ENCODE measurements at places on chromosomes 5 and 9.

GRCh38 chr9:72132052-72132451 is 17.2 kb upstream of the GDA start:
- DNase-seq = no peak

GRCh38 chr5:138760448-138761110 is 7.4 kb downstream of the CTNNA1 start:
- no peak for DNase-seq

GRCh38 chr9:2174306-2174705 is 159.2 kb downstream of the SMARCA2 start:
- DNase-seq = no peak

DNA sequence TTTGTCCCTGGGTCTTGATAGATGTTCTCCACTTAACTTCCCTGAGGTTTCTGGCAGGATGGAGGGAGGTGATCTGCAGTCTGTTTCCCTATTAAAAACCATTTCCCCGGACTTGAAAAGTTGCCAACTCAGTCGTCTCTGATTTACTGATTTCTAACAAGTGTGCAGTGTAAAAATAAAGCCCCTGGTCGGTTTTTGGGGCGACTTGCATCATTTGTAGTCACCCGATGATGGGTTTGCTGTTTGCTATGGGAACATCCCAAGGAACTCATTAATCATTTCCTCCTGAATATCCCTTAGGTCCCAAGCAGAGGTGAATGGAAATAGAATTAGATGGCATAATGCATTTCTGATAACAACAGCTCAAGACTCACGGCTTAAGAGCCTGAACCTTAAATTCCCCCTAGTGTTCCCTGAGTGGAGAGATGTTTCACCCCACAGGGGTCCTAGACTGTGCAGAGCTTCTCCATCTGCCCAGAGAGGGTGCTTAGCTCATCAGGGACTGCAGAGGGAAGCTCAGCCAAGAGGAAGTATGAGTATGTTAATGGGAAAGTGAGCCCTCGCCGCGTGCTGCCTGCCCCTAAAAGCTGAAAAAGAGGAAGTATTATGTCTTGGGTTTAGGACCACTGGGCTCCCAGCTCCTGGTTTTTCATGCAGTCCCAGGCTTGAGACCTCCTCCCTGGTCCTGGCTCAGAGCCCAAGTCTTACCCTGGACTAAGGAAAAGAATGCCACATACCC is 115.1 kb upstream of the DAP start:
- no peak for DNase-seq

DNA sequence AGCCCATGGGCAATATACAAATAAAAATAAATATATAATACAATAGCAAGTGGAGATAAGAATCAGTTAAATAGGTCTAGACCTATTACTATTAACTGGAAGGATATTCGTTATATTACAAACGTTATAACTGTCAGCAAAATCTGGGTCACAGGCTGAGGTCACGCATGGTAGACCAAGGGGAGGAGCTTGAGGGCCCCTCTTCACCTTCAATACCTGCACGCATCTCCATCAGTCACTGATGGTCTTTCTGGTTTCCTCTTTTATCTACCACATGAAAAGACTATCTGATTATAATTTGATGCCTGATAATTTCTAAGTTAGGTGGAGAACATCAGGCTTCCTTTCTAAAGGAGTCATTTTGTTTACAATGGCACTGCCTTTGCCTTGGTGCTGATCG is 43.2 kb downstream of the MAT2B start:
- no peak for DNase-seq

- DNase-seq = no peak
Measured at GRCh38 chr9:125700791-125701190, 6.2 kb downstream of the MAPKAP1 start.

- DNase-seq = no peak
Measured at GRCh38 chr9:79945016-79945415, 373.3 kb downstream of the TLE4 start.

GRCh38 chr5:103358305-103358995 is 99.9 kb downstream of the MACIR start:
- DNase-seq = no peak

DNA sequence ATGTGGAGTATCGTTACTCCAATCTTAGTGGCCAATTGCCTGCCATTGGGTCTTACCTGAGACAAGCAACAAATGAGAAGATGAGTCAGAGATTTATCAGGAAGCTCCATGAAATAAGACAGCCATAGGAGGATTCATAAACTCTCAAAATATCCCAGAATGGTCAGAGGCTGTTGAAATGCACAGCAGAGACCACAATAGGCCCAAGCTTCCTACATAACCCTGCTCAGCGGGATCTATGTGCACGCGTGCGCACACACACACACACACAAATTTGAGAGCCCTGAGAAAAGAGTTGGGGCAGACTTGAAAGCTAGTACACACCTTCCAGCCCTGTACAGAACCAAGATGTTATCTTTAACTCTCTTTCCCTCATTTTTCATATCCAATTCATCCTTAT is 9.8 kb downstream of the UIMC1 start:
- DNase-seq = no peak

- DNase-seq = no peak
Measured at GRCh38 chr5:151107084-151107483, 26.2 kb upstream of the TNIP1 start.

DNA sequence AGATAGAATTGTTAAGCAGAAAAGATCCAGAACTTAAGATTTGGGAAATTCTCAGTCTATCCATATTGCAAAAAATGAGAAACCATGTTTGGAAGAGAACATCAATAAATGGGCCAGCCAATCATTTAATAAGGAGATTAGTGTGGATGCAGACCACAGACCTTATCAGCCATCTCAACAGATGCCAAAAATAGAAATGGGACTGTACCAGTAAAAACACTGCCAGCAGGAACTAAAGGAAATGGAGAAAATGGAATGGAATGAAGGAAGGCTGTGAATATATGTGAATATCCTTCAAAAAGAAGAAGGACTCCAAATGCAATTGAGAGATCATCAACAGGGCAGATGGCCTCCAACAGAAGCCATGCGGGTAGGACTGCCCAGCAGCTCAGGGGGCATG is 52.7 kb upstream of the ZNF618 start:
- DNase-seq = no peak

- no peak for DNase-seq
Measured at GRCh38 chr5:118146824-118147223, 841.5 kb downstream of the DTWD2 start.

DNA sequence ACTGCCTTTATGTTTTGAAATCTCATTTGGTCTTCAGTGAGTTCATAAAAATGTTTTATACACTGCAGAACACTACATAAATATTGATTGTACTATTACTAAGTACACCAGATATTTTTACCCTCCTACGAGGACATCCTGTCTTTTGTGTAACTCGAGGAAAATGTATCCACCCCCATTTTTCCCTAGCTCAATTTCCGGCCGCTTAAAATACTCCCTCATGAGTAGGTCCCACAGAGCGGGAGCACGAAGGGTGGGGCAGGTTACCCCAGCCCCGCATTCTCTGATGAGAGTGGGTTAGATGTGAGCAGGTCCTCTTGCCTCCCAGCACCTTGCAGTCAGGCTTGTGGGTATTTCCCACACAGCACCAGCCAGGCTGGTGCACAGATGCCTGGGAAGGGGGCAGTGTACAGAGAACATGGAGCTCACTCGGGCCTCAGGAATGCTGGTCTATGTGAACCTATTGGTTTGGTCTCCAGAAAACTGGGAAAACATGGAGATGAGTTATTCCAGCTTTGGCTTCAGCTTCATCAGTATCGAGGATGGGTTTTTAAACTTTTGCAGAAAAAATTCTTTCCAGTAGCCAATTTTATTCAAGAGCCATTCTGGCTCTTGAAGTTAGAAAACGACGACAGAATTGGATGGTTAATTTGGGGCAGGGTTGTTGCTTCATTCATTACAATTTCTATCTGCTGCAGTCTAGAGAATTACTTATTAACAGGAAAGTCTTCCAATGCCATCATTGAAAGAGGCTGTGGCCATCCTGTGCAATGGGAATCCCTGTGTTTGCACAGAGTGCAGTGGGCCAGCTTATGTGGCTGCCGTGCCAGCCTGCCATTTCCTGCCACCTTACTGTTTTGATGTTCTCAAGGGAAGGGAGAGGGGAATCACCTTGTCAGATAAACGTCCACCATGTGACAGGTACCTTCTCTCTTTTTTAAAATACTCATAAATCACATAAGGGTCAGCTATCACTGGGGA is 73.2 kb downstream of the WDR41 start:
- DNase-seq = no peak

GRCh38 chr9:20496328-20496727 is 126.0 kb downstream of the MLLT3 start:
- DNase-seq = no peak

DNA sequence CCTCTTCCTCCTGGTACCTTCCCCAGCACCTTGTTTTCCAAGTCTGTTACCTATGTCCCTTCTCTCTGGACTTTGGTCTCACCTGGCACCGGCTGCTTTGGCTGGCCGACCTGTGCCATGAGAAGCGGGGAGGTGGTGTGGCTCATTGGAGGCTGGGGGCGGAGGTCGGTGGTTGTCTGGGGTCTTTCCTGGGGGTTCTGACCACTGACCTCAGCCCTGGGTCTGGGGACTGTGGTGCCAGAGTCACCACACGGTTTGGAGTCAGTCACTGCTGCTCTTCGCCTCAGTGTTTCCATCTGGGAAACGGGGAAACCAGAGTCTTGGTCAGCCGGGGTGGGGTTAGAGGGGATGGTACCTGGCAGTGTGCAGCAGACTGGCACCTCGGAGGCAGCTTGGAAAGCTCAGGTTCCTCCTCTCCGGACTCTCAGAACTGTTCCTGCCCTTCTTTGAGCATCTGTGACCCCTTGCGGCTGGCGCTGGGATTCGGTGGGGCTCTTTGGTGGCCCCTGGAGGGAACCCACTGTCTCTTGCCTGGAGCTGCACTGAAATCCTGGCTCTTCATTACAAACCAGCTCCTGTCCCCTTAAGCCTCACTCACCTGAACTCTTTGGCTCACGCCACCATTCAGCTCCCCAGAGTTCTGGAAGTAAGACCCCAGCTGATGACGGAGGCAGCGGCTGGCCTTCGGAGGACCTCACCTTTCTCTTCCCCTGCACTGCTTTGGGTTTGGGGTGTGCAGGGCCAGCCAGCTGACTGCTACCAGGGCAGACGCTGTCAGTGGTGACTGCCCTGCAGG is 4.1 kb upstream of the RXRA start:
- no peak for DNase-seq

DNA sequence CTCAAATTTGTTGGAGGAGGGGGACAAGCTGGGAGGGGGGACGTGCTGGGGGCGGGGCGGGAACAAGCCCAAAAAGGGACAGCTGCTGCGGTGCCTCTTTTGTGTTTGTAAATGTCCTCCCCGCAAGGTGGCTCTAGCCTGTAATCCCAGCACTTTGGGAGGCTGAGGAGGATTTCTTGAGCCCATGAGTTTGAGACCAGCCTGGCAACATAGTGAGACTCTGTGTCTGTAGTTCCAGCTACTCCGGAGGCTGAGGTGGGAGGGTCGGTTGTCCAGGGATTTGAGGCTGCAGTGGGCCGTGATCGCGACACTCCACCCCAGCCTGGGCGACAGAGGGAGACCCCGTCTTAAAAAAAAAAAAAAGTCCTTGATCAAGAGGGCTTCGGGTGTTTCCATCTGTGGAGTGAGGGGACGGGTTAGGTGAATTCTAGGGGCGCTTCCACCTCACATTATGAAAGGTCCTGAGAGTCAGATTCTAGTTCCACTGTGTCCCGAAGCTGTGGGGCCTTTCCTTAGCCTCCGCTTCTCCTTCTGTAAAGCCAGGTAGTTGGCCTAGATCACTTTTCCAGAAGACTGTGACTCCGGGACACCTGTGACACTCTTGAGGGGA is 779 bp upstream of the CTNNA1 start:
- DNase-seq = peak; percentile 69

GRCh38 chr5:103907001-103907400 is 344.4 kb upstream of the NUDT12 start:
- DNase-seq = no peak

- no peak for DNase-seq
Measured at GRCh38 chr5:55629815-55630214, 82.3 kb downstream of the SLC38A9 start.

DNA sequence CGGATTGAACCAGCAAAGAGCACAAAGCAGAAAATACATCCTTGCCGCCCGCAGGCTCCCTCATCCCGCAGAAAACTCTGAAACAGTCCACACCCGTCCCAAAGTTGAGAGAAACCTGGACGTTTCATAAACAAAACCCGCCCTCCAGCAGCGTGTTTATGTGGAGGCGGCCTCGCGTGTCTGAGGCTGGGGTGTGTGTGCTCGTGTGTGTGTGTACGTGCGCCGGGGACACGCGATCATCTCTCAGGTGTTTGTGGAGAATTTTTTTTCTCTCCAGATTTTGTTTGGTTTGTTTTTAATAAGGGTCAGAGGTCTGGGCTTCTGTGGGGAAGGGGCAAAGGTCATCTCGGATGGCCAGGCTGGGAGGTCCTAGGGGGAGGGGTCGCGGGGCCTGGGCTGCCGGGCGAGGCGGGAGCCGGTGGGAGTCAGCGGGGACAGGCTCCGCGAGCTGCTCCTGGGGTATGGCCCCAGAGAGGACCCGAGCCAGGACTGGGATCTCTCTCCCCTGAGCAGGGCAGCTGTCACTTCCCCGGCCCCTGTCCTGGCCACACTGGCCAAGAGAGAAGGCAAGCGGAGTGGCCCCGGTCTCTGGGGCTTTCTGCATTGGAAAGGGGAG is 206.4 kb downstream of the C9orf50 start:
- DNase-seq = peak; percentile 78

DNA sequence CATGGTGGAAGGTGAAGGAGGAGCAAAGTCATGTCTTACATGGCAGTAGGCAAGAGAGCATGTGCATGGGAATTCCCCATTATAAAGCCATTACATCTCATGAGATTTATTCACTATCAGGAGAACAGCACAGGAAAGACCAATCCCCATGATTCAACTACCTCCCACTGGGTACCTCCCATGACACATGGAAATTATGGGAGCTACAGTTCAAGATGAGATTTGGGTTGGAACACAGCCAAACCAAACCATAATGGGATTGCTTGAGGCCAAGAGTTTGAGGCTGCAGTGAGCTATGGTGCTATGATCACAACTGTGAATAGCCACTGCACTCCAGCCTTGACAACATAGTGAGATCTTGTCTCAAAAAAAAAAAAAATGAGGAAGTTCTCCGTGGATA is 581.8 kb downstream of the TAF11L14 start:
- no peak for DNase-seq

GRCh38 chr5:77015938-77016569 is 14.2 kb upstream of the AGGF1 start:
- DNase-seq = peak; percentile 46

- DNase-seq = no peak
Measured at GRCh38 chr5:10688651-10689171, 72.3 kb downstream of the DAP start.

DNA sequence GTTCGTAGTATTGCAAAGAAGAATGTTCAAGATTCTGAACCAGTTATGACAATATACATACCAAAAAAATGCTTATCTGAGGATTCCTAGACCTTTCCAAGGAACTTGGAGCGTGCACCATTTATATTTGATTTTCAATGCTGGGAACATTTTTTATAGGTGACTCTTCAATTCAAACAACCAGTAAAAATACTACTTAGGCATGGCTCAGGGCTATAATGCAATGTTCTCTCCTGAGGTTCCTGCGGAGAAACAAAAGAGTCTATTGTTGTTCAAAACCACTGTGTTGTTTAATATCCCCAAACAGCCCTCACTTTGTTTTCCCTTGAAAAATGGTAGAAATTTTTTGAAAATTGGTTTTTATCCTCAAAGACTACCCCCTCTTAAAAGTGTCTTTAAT is 335.7 kb upstream of the IZUMO3 start:
- DNase-seq = no peak

- no peak for DNase-seq
Measured at GRCh38 chr5:127987354-127988145, 96.0 kb upstream of the SLC12A2 start.
